ENCODE measurements at places on chromosomes 6 and 20.

DNA sequence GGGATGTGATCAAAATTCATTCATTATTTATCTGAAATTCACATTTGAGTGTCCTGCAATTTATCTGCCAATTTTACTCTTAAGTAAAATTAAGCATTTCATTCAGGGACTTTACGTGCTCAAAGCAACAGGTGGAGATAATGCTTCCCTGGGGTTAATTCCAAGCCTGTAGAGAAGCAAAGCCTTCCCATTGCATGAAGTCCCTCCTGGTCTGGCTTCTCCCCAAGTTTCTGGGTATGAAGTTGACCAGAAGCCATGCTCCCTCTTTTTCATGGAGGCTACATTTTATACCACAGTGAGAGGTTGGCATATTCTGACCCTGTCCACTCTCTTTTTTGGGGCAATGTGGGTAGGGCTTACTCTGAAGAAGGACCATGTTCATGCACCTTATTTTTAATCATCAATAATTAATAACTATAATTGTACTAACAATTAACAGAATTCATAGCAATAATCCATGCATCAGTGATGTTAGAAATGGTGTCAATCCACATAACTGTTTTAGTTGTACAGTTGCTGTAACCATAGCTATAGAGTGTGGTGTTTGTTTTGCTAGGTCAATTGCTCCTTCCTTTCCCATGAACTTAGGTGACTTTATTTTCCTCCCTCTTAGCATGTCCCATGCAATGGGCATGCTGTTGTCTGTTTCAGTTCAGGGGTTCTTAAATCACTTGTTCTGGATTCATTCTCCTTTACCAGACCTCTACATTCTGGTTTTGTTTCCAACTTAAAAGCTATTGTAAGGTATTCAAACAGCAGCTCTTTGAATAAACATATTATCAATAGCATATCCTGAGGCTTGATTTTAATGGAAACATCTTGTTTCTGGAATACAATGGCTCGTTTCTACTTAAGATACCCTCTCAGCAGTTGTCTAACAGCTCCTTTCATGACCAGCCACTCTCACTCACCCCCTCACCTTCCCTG, 1.5 kb downstream of the LAMA4 start:
- DNase-seq = no peak

- peak; percentile 75 for DNase-seq
These were observed 90.4 kb downstream of the CEP162 start for GRCh38 chr6:84137051-84137375.

- DNase-seq = no peak
These were observed 82.1 kb upstream of the F13A1 start for GRCh38 chr6:6402591-6402990.

- DNase-seq = no peak
These were observed 56.3 kb downstream of the EZR start for GRCh38 chr6:158762787-158763433.

- no peak for DNase-seq
These were observed 11.0 kb downstream of the RMND1 start for GRCh38 chr6:151440930-151441329.

DNA sequence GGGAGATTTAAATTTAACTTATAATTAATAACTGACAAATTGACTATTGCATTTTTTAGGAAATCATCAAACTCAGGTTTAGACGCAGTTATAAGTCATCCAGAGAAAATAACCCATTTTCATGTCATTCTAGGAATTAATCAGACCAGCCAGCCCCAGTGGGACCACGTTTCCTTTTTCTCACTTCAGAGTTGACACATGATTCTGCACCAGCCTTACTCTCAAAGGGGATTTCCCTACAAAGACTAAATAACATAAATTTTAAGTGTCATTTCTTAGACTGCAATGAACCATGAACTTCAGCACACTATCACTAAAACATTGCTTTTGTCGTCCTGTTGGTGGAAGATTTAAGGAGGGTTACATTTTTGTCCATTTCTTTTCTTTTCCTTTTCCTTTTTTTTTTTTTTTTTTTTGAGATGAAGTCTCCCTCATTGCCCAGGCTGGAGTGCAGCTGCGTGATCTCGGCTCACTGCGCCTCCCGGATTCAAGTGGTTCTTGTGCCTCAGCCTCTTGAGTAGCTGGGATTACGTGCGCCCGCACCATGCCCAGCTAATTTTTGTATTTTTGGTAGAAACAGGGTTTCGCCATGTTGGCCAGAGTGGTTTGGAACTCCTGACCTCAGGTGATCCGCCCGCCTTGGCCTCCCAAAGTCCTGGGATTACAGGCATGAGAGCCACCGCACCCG, 3.6 kb downstream of the IPCEF1 start:
- DNase-seq = no peak

- no peak for DNase-seq
These were observed 185.7 kb upstream of the MARCKS start for GRCh38 chr6:113671421-113671820.

- DNase-seq = no peak
These were observed 4.6 kb downstream of the SGK2 start for GRCh38 chr20:43563429-43563828.

DNA sequence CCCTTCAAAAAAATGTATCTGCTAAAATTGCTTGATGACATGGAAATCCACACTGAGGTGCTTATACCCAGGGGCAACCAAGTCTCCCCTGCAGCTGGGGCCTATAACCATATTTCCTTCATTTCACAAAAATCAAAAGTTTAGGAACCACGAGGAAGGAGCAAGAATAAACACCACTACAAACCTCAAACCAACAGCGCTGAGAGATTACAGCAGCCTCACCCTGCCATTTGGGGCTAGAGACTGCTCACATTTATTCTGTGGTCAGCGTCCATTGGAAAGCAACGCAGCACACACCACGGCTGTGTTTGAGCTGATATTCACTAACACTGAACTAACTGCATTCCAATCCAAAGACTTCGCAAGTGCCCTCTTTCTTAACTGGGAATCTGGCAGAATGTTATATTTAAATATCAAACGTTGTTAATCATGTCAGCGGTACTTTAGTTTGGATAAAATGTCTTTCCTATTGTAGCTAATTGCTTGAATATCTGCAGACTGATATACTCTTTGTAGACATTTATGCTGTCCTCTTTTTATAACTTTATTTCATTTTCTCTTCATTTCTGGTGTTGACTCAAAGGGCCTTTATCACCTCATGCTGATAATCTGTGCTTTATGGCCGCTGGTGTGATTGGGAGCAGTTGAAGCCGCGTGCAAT, 94.6 kb downstream of the FOXA2 start:
- no peak for DNase-seq

DNA sequence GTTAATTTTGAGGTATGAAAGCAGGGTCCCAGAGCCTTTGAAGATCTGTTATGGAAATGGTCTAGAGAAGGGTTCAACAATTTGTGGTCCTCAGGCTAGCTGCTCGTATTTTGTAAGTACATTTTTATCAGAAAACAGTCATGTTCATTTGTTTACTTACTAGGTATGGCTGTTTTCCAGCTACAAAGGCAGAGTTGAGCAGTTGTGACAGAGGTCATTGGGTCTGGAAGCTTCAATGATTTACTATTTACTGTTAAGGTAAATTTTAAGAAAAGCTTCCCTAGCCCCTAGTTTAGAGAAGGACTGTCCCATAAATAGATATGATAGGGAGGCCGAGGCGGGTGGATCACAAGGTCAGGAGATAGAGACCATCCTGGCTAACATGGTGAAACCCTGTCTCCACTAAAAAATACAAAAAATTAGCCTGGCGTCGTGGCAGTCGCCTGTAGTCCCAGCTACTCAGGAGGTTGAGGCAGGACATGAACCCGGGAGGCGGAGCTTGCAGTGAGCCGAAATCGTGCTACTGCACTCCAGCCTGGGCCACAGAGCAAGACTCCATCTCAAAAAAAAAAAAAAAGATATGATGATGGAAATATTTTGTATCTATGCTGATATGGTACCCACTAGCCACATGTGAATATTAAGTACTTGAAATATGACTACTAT, 538.4 kb upstream of the CITED2 start:
- DNase-seq = no peak

DNA sequence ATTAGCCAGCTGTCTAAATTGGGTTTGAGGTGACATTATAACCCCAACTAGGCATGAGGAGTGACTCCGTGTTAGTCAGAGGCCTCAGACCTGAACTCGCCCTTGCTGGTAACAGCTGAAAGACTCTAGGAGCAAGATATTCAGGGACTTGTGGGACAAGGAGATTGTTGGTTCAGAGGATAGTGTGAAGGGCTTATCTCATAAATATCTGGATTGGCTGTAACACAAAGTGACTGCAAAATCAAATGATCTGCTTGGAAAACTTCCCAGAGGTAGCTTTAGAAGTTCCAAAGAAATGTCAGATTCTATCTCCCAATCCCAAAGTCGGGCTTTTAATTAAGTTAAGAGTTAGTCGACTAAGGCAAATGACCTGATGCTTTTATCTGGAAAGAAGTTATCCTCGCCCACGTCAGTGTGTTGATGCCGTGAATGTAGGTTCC, 72.4 kb downstream of the TULP4 start:
- DNase-seq = no peak

DNA sequence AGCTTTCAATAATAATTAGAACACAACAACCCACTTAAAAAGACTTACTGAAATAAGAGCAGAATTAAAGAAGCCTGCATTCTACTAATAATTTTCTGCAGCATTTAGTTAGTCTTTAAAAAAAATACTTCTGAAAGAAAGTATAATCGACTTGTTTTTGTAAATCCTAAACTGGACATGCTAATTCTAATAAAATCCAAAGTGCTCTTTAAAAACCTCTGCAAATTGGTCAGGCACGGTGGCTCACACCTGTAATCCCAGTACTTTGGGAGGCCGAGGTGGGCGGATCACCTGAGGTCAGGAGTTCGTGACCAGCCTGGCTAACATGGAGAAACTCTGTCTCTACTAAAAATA, 57.5 kb upstream of the ARMH2 start:
- DNase-seq = no peak

GRCh38 chr6:127435626-127436220, 23.5 kb downstream of the KIAA0408 start:
- DNase-seq = no peak

- DNase-seq = no peak
These were observed 1.8 kb downstream of the RIPOR2 start for GRCh38 chr6:24933868-24934401.

GRCh38 chr6:16998461-16998860, 103.4 kb upstream of the STMND1 start:
- no peak for DNase-seq

- DNase-seq = peak; percentile 16
These were observed 123.3 kb upstream of the DUSP22 start for GRCh38 chr6:168865-169455.

All from NCI-H446 treated with DMSO at 0.1 percent for 48 hours (cell line).